ENCODE measurements at places on chromosomes 6 and 20.
A peak's percentile ranks its signal among the peaks of the same experiment; 100 is the strongest.

- DNase-seq, result peak; percentile 46
Measured at GRCh38 chr20:20546402-20546801, 166.0 kb downstream of the RALGAPA2 start.

DNA sequence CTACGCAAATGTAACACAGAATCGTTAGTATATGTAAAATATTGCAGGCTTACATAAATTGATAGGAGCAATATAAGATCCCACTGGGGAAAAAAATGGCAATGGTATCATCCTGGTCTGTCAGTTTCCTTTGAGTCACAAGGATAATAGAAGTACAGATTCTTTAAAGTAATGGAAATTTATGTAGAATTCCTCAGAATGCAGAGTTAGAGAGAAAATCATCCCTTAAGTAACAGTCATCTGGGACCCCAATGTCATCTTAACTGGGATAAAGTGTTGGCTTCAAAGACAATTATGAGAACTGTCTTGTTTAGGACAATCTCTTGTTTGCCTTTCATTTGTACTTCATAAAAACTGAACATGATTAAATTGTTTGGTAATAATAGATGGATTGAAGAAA lies 34.5 kb upstream of the PDE7B start:
- DNase-seq, result no peak

DNA sequence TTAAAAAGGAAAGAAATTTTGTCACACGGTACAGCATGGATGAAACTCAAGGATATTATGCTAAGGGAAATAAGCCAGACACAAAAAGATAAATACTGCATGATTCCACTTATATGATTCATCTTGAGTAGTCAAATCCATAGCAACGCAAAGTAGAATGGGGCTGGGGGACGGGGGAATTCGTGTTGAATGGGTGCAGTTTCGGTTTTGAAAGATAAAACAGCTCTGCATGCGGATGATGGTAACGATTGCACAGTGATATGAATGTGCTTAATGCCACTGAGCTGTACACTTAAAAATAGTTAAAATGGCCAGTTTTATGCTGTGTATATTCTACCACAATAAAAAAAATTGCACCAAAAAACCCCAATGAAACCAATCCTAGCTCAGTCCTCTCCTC lies 52.9 kb upstream of the SIRPA start:
- no peak for DNase-seq

DNA sequence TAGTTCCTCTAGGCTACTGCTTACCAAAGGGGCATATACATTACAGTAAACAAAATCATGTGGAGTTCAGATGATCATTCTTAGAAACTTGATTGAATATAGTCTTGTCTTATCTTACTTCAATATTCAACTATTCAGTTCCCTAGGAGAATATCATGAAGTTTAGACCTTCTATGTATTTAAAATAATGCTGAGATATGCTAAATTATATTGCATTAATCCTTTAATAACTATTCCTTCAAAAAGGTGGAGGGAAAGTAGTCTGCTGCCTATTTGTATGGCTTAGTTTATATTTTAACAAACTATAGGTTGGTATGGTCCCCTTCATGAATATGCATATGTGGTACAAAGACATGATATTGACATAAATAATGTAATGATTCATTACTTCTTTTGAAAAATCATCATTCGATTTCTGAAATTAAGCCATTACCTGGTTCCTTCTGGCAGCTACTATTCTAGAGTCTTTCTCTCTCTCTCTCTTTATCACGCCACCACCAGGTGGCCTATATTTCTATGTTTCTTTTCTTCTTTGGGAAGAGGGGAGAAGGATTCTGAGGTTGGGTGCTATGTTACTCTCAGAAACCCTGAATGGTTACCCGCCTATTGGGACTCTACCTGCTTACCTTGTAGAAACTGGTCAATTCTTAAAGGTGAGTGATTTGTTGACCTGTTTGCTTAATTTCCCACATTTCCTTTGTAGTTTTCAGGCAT lies 855.8 kb downstream of the HACE1 start:
- DNase-seq, result no peak

DNA sequence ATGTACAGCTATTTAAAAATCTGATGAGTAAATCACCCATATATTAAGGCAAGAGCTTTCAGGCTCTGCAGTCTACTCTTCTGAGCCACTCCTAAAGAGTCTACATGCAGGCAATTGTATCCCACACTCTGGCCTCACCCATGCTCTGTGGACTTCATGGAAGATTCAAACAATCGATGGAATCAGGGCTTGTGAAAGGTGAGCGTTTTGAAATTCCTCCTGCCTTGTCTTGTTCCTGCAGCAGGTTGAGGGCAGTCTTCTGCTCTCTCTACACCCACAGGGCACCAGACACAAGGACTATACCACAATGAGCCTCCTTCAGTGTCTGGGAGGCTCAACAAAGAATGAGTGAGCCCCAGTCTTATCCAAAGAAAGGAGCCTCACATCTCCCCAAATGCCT lies 51.1 kb downstream of the TBC1D7 start:
- DNase-seq, result no peak

DNA sequence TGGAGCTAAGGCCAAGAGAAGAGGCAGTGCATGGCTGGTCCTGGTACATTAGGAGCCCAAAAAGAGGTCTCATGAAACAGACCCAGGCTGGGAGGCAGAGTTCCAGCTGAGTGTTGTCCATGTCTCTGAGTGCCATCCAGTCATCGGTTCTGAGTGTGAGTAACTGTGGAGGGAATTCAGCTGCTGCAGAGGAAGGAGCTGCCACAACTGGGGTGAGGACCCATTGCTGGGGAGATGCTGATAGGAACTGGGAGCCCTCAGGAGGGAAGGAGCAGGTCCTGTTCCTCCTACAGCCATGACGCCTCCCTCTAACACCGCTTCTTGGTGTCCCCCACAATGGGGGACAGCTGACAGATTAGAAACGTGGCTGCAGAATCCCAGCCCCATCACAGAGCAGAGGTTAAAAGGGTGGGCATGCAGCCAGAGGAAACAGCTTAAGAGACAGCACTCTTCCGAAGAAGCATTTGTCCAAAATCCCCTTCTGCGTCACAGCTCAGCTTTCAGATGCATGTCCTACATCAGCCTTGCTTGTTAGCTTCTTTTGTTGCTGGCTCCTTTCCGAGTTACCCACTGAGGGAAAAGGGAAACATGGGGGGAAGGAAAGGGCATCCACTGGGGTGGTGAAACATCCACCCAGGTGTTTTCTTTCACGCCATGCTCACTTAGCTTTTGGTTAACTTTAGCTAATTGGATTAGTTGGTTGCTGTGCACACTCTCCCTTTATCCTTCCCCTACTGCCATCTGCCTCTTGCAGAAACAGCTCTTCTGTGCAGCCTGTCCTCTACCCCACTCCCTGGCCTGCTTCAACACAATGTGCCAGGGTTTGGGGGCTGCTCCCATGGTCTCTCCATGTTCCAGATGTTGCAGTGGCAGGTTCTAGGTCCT lies 239.2 kb downstream of the SYNDIG1 start:
- no peak for DNase-seq

DNA sequence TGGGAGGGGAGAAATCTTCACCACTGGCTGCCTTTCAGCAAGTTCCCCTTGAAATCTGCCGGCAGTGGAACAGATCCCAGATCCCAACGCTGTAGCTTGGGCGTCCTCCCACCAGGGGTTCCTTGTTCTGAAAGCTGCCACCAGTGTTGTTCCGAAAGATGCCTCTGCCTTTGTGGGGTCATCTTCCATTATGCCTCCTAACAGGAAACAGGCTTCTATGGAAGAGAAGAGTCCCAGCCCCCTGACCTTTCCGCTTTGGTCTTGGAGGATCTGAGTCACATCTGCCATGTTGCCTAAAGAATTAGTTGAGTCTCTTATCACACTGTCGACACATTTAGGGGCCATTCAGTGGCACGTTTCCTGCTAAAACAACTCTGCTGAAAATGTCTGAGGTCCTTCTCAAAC lies 57.5 kb upstream of the NFATC2 start:
- DNase-seq, result no peak
